H9 (cell line): ENCODE measurements at places on chromosomes 16 and 17. TPM values are rescaled to one million over a fixed set of nuclear protein-coding genes. Genes with fewer than 3 reads are reported as not detected.

The PPL gene
- 28.2 and 29.2 TPM in 2 replicates for total RNA-seq

The ZG16 gene
- not detected in 2 replicates for total RNA-seq

The SCN4A gene
- 5.0 and 5.8 TPM in 2 replicates for total RNA-seq

The VAT1 gene
- 262 and 274 TPM in 2 replicates for total RNA-seq

The KRT25 gene
- not detected in 2 replicates for total RNA-seq

The HEATR9 gene
- not detected in 2 replicates for total RNA-seq

The NUFIP2 gene
- total RNA-seq: 96.1 and 97.9 TPM in 2 replicates

The ACAP1 gene
- total RNA-seq: 15.5 and 18.2 TPM in 2 replicates

The TBC1D3C gene
- not detected in 2 replicates for total RNA-seq

The RBL2 gene
- total RNA-seq: 17.0 and 17.3 TPM in 2 replicates

The KRT16 gene
- not detected in 2 replicates for total RNA-seq

GRCh38 chr17:7423679-7424078 lies 1.7 kb upstream of the SPEM2 start:
- no peak overlapping the region for H3K27ac ChIP-seq
- no peaks in the 10 kb centered on the region for H3K27me3 ChIP-seq
- no peak overlapping the region for H3K4me3 ChIP-seq
- no peaks in the 10 kb centered on the region; the same call in 1 of the 2 replicates for H3K36me3 ChIP-seq
- no peaks in the 10 kb centered on the region for H3K4me1 ChIP-seq

DNA sequence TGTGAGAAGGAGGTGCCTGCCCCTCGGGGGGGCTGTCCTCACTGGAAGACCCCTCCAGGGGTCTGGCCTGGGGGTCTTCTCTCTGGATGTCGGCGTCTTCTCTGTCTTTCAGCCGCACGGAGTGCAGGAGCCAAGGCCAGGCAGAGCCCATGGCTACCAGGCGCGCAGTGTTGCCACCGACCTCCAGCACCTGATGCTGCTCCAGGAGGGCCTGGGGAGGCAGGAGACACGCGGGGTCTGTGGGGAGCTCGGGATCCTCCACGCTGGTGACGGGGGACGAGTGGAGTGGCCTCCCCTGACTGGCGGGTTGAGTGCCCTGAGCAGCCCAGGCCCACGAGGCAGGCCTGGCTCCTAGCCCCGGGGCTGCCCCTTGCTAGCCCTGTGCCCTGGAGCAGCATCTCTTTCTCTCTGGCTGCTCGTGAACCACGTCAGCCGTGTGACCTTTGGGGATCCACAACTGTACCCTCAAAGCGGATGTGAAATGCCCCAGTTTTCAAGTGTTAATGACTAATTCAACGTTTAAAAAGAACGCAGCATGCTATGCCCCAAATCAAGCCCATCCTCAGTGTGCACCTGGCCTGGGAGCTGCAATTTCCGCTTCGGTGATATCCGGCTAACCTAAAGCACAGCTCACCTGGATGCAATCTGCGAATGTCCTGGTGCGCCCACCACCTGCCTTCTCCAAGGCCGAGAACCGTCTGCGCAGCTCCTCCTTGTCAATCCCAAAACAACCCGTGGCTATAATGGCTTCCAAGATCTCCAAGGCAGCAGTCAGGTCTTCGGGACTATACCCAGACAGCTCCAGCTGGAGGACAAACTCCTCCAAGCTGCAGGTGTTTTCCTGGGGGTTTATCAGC lies 62.9 kb downstream of the IL21R start:
- no peak overlapping the region; the same call in 2 of the 3 replicates for H3K4me3 ChIP-seq
- peaks cover 42% of the 10 kb centered on the region for H3K36me3 ChIP-seq
- H3K4me1 ChIP-seq: no peaks in the 10 kb centered on the region
- no peak for DNase-seq

GRCh38 chr16:23975293-23975692 lies 139.5 kb downstream of the PRKCB start:
- H3K36me3 ChIP-seq: no peaks in the 10 kb centered on the region
- DNase-seq: no peak
- H3K27ac ChIP-seq: no peak overlapping the region
- no peak overlapping the region for H3K4me3 ChIP-seq
- peaks cover 5% of the 10 kb centered on the region; the same call in 1 of the 2 replicates for H3K4me1 ChIP-seq
- H3K27me3 ChIP-seq: no peaks in the 10 kb centered on the region

- no peak overlapping the region for H3K4me3 ChIP-seq
- no peak overlapping the region for H3K27ac ChIP-seq
- no peaks in the 10 kb centered on the region for H3K27me3 ChIP-seq
- no peaks in the 10 kb centered on the region for H3K4me1 ChIP-seq
- DNase-seq: no peak
- H3K36me3 ChIP-seq: no peaks in the 10 kb centered on the region
Measured at GRCh38 chr16:75789237-75789636, 62.9 kb upstream of the CPHXL start.

DNA sequence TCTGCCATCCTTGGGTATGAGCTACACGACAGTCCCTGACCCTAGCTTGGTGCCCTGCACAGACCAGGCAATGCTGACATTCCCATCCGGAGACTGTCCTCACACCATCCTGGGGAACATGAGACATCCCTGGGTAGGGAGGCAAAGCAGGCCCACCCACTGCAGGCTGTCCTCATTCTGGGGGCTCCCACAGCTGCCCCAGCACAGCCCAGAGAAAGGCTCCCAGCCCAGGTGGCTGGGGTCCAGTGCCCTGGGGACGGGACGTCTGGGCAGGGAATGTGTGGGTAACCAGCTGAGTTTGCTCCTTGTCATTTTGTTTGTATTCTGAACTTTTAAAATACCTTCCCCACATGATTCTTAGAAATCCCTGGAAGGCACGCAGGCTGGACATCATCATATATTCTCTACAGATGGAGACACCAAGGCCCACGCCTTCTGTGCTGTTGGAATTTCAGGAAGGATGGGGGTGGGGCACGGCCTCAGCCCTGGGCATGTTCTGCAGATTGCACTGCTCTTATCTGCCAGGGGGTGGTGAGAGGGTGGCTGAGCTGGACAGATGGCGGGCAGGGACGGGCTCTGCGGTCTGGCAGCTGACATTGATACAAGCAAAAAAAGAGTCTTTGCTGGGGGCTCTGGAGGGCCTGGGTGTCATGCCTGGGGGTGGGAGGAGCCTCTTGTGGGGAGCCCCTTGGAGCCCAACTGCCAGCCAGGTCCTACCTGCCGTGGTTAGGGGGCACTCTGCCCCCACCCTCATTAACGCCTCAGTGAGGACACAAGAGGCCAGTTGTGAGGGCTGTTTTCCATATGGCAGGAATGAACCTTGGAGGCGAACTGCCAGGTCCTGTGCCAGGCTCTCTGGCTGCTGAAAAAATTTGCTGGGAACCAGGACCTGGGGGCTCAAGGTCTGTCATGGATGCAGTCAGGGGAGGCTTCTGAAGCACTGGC lies 28.4 kb downstream of the LRRC75A start:
- no peak overlapping the region for H3K4me3 ChIP-seq
- no peak overlapping the region for H3K27ac ChIP-seq
- H3K27me3 ChIP-seq: no peaks in the 10 kb centered on the region
- peaks cover 10% of the 10 kb centered on the region for H3K36me3 ChIP-seq

DNA sequence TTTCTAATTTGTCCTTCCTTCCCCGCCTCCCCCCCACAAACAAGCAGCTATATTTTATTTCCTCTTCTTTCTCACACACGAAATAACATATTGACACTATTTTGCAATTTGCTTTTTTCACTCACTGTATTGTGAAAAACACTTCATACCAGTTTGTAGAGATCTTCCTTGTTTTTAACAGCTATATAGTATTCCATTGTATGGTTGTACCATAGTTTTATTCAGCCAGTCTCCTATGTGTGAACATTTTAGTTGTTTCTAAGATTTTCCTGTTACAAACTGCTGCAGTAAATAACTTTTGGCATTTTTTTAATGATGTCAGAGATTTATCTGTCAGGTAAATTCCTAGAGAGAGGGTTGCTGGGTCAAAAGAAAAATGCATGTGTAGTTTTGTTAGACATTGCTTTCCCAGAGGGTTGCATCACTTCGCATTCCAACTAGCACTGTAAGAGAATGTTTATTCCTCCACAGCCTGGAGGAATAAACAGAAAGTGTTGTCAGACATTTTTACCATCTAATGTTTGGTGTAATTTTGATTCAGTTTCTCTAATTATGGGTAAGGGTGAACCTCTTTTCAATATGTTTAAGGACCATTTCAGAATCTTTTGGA lies 101.2 kb downstream of the MRTFB start:
- no peaks in the 10 kb centered on the region for H3K4me1 ChIP-seq
- H3K27me3 ChIP-seq: no peaks in the 10 kb centered on the region
- no peak overlapping the region for H3K27ac ChIP-seq
- peaks cover 9% of the 10 kb centered on the region for H3K36me3 ChIP-seq
- no peak for DNase-seq

- no peaks in the 10 kb centered on the region for H3K27me3 ChIP-seq
- no peaks in the 10 kb centered on the region; the same call in 1 of the 3 replicates for H3K36me3 ChIP-seq
- H3K4me3 ChIP-seq: peak overlapping the region; percentile 78
- H3K27ac ChIP-seq: no peak overlapping the region
- no peaks in the 10 kb centered on the region; the same call in 1 of the 2 replicates for H3K4me1 ChIP-seq
Measured at GRCh38 chr17:1629504-1630310, 1.1 kb upstream of the SLC43A2 start.

- H3K27me3 ChIP-seq: no peaks in the 10 kb centered on the region
- no peaks in the 10 kb centered on the region for H3K36me3 ChIP-seq
- H3K4me1 ChIP-seq: no peaks in the 10 kb centered on the region; the same call in 1 of the 2 replicates
- peak overlapping the region; percentile 84 for H3K4me3 ChIP-seq
- H3K27ac ChIP-seq: no peak overlapping the region
Measured at GRCh38 chr16:22191532-22192260, 14.4 kb upstream of the EEF2K start.

DNA sequence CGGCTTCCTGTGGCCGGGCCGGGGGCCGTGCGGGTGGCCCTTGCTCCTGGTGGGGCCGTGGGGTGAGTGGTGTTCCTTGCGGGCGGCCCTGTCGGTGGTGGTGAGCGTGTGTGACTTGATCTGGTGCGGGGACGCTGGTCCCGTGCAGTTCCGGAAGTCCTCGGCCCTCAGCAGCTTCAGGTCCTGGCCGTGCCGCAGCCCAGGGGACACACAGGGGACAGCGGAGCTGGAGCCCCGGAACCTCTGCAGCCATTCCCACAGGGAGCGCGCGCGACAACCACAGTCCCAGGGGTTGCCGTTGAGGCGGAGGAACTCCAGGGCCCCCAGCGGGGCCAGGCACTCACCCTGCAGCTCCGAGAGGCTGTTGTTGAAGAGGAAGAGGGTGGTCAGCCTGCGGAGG lies 88.4 kb downstream of the RTN4RL1 start:
- no peaks in the 10 kb centered on the region for H3K36me3 ChIP-seq
- H3K27ac ChIP-seq: no peak overlapping the region
- no peaks in the 10 kb centered on the region for H3K4me1 ChIP-seq

GRCh38 chr17:43468691-43469139 lies 15.1 kb upstream of the DHX8 start:
- no peak overlapping the region for H3K4me3 ChIP-seq
- H3K27me3 ChIP-seq: no peaks in the 10 kb centered on the region
- DNase-seq: no peak
- H3K4me1 ChIP-seq: no peaks in the 10 kb centered on the region

DNA sequence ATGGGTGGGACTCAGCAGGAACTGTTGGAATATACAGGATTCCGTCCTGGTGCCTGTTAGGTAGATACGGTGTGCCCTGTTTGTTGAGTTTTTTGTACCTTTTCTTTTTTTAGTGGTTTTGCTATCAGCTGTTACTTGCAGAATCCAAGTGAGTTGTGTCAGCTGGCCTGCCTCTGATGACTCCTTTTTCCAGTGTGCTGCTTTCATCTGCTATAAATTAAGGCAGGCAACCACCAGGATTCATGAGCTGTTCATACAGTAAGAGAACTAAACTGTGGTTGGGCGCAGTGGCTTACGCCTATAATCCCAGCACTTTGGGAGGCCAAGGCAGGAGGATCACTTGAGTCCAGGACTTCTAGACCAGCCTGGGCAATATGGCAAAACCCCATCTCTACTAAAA lies 79.9 kb downstream of the WNT3 start:
- no peak for DNase-seq
- no peaks in the 10 kb centered on the region for H3K27me3 ChIP-seq
- H3K36me3 ChIP-seq: peaks cover 2% of the 10 kb centered on the region
- H3K4me3 ChIP-seq: no peak overlapping the region
- H3K4me1 ChIP-seq: no peaks in the 10 kb centered on the region

DNA sequence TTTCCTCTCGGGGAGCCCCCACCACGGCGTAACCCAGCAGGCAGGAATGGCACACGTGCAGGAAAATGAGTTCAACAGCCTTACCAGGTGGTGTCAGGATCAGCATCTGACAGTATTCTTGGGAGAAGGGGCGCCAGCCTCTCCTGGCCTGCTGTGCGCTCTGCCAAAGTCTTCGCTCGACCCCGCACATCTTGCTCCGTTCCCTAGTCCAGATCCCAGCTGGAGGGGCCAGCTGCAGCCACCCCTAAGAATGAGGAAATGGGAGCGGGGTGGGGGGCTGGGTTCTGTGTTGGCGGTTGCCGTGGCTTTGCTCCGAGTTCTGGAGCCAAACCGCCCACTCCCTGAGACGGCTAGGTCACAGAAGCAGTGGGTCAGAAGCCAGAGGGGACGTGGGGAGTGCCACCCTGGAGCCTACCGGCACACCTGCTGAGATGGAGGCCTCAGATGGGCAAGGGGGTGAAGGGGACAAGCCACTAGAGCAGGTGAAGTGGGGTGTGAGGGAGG lies at the start of gene CHCT1:
CHCT1 (plus strand) TSS at position 328 of the 504 bp plus-strand sequence; CDS start at position 432, 104 bp downstream.
- H3K27ac ChIP-seq: no peak within 1 kb of the TSS
- DNase-seq: peak; percentile 73
- H3K4me1 ChIP-seq: no peaks in the 10 kb centered on the region; the same call in 1 of the 2 replicates
- no peaks in the 10 kb centered on the region for H3K27me3 ChIP-seq
- no peaks in the 10 kb centered on the region for H3K36me3 ChIP-seq
- peak within 1 kb of the TSS; percentile 66 for H3K4me3 ChIP-seq

DNA sequence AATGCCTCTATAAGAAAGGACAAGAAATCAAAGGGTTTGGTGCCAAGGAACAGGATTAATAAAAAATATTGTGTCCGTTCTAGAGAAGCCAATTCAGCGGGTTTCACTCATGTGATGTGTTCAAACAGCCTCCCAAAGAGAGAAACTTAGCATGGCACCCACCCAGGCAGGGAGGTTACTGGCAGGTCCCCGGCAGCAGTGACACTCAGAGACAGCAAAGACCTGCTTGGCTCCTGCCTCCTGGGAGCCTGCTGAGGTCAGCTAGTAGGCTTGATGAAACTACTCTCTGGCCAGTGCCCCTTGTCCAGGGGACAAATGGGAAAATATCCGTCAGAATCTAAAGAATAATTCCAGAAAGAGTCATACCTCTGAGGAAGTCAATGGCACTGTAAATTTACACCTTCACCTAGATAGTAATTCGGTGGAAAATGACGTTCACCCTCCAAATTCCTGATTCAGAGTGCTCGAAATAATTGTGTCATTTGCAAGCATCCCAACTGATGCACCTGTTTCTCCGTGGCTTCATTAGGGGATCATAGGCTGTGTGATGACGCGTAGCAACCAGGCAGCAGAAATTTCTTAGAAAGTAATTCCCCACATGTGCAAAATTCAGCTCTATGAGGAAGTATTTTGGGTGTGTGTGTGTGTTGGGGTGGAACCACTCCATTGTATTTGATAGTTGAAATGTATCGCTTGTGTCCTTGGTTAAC lies 481.5 kb upstream of the ZFHX3 start:
- H3K4me1 ChIP-seq: peaks cover 5% of the 10 kb centered on the region; the same call in 1 of the 2 replicates
- no peak for DNase-seq
- no peak overlapping the region for H3K27ac ChIP-seq
- H3K36me3 ChIP-seq: peaks cover 2% of the 10 kb centered on the region; the same call in 1 of the 3 replicates

GRCh38 chr16:80231888-80232287 lies 308.9 kb upstream of the DYNLRB2 start:
- H3K27me3 ChIP-seq: no peaks in the 10 kb centered on the region
- no peak for DNase-seq
- H3K4me3 ChIP-seq: no peak overlapping the region
- no peak overlapping the region for H3K27ac ChIP-seq
- no peaks in the 10 kb centered on the region for H3K4me1 ChIP-seq
- no peaks in the 10 kb centered on the region for H3K36me3 ChIP-seq
